Keratinocyte (primary cell): ENCODE measurements at places on chromosomes 7 and 10. TPM values are rescaled to one million over a fixed set of nuclear protein-coding genes. Genes with fewer than 3 reads are reported as not detected.

Gene TEX36
- polyA plus RNA-seq, result not detected in 3 replicates

Gene ANXA8
- polyA plus RNA-seq, result 799 to 1,190 TPM (median 820 TPM) in 3 replicates

Gene MRPS16
- polyA plus RNA-seq, result 79.2 to 95.4 TPM (median 79.9 TPM) in 3 replicates

Gene BMPER
- 0.57 to 0.67 TPM (median 0.58 TPM) in 3 replicates for polyA plus RNA-seq

Gene TBC1D12
- 2.3 to 7.0 TPM (median 4.6 TPM) in 3 replicates for polyA plus RNA-seq

DNA sequence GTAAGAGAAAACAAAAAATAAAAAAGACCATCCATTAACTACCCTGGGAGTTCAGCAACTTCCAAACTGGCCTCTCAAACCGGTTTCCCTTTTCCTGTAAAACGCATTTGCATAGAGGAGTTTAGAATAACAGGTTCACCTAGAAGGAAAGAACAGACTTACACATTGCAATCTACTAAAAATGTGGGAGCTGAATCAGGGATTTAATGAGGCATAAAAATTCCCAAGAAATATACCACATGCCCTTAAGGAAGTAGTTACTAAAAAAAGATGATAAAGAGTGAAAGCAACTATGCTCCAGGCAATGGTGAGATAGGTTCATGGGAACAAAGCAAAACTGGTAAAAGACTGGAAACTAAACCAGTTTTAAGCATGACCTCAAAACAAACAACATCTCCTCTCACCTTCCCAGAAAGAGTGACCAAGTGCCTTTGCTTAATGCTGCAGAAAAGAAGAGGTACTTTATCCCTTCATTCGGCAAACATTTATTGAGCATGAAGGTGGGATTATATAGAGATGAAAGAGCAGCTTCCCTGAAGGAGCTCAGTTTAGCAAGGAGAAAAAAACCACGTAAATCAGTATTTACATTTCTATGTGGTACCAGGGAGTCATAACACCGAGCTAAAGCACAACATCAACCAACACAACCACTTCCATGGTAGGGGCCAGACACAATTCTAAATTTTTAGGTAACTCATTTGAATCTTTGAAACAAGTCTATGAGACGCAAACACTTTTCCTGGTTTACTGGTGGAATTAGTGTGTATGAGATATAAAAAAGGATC lies 152.8 kb downstream of the SGMS1 start:
- no peak for DNase-seq

- no peak for DNase-seq
Observed at GRCh38 chr7:50346545-50347497, 42.3 kb downstream of the IKZF1 start.

DNA sequence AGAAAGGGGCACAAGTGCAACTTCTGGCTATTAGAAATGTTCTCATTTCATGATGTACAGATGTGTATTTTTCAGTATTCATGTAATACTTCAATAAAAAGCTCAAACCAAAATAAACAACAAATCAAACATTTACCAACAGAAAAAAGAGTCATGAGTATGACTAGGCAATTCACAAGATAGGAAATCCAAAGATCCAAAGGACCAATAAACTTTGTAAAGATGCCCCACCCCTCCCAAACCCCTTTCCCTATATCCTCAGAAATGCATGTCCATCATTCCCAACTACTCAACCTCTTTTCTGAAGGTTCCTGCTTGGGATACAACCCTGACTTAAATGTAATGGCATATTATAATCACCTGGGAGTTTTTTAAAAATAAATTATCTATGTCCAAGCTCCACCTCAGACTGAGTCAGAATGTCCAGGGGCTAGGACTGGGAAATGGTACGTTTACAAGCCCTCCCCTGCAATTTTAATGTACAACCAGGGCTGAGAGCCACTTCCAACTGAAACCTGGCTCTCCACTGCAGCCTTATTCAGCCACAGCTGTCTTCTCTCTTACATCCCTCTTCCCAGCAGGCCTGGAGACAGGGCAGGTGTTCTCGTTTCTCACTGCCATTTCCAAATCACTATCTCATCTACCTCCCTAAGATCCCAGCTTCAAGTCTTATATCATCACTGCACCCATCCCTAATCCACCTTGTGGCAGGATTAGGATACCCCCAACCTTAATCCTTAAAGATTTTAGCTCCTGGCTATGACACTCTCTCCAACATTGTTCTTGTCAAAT lies 36.5 kb downstream of the COA1 start:
- DNase-seq, result no peak

DNA sequence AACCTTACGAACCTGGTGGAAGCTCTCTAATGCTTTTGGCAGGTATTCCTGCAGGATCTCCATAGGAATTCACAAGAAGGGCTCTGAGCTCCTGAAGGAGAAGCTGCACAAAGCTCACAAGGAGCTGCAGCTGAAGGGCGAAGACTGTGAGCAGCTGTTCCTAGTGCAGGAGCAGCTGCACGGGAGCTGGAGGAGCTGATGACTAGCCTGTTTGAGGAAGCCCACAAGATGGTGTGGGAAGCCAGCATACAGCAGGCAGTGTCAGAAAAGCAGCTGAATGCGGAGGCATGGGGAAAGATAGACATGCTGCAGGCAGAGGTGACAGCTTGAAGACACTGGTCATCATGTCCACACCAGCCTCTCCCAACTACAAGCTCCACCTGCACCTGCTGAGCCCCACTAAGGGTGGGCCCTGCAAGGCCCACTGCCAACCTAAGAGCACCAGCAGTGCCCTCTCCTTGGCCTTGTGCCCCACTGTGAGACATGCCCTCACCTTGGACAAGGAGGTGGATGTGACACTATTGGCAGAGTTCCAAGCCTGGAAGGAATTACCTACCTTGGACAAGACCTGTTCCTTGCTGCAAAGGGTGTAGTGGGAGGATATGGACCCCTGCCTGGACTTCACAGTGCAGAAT lies 250.6 kb downstream of the BBS9 start:
- no peak for DNase-seq

GRCh38 chr7:22074897-22075296 lies 129.2 kb upstream of the CDCA7L start:
- DNase-seq, result no peak

DNA sequence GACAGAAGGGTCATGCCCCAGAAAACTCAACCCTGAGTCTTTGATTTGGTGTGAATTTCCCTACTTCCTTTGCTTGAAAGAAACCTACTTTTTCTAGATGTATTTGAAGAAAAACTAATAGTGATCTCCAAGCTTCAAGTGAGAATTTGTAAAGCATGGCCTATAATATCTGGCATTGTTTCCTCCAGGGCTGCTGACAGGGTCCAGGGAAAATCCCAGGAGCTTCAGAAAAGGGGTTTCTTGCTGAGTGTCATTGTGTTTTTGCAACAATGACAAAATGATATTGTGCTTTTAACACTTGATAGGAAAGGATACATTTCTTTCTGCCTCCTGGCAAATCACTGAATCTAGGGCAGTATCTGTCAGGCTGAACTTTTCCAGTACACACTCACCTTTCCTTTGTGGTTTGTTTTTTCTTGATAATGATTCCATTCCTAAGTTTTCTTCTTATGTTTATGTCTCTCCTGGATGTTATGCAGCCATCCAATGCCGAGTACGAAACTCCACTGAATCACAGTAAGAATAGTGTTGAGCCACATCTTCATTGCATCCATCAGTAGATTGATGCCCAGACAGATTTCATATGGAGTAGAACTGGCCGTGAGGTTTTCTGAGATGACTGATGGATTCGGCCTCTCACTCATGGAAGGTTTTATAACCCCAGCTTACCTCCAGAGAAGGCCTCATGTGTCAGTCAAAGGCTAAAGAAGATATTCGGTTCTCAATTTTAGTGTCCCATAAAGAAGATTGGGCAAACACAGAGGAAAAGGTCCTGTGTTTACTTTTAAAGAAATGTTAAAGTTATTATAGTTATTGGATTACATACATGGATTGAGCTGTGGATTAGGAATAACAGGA lies 76.9 kb upstream of the STEAP1B start:
- DNase-seq, result no peak

GRCh38 chr10:16995867-16996529 lies 133.6 kb downstream of the CUBN start:
- DNase-seq, result no peak

- no peak for DNase-seq
Observed at GRCh38 chr7:158706273-158706704, 1.7 kb upstream of the NCAPG2 start.

GRCh38 chr7:55250313-55250712 lies 114.8 kb upstream of the LANCL2 start:
- no peak for DNase-seq

DNA sequence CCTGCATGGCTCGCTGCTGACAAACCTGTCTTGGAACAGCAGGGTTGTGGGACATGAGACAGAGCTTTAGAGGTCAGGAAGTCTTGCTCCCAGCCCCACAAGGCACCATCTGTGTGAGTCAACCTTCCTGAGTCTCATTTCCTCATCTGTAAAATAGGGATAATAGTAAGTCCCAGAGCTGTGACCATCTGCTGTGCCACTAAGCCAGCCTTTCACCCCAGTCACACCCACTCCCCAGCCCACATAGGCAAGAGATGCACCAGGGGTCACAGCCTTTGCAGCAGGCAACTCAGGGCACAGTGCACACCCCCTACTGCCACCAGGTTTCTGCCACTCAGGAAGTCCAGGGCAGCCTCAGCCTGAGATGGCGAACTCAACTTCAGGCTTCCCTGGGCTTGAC lies 29.4 kb upstream of the CDH23 start:
- DNase-seq, result no peak
